GM13977 (cell line): ENCODE measurements at places on chromosomes 1 and 21.
A peak's percentile ranks its signal among the peaks of the same experiment; 100 is the strongest.

DNA sequence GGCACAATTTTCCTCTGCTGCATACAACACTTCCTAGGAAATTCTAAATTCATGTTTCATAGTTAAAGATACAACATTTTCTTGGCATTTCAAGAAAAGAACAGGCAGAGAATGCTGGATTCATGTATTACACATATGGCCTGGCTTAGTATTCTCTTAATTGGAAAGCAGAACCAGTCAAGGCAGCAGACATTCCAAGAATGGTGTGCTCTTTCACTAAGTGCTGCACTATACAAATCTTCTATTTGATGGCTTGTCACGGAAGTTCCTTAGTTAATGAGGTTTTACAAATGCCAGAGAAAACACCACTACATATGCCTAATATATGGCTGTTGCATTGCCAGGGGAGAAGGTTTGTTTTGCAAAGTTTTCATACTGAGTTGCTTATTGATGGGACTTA lies 80.8 kb upstream of the DYNLT5 start:
- no peak for DNase-seq

- no peak for DNase-seq
Observed at GRCh38 chr21:37780991-37781983, 135.0 kb downstream of the KCNJ6 start.

GRCh38 chr1:193754732-193755427 lies 568.5 kb upstream of the B3GALT2 start:
- no peak for DNase-seq

GRCh38 chr1:84847253-84848250 lies 45.5 kb downstream of the LPAR3 start:
- no peak for DNase-seq

GRCh38 chr1:173195596-173196088 lies 11.5 kb downstream of the TNFSF4 start:
- peak; percentile 32 for DNase-seq

- peak; percentile 80 for DNase-seq
Observed at GRCh38 chr1:15411593-15412137, 2.0 kb downstream of the EFHD2 start.

DNA sequence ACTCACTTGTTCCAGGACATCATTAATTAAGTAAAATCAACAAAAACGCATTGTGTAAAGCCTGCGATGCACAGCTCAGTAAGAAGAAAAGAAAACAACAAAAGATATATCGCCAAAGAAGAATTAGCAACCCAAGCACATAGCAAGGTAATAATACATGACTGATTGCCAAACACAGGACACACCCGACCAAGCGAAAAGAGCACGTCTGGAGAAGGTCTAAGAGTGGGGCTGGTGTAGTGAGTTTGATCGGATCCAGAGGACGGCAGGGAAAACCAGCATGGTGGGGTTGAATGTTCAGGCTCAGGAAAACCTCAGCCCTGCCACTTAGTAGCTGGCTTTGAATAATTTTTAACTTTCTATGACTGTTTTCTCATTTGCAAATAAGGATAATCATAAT lies 69.8 kb downstream of the JAK1 start:
- DNase-seq = no peak

- DNase-seq = no peak
Observed at GRCh38 chr1:96971439-96971838, 249.9 kb downstream of the PTBP2 start.

DNA sequence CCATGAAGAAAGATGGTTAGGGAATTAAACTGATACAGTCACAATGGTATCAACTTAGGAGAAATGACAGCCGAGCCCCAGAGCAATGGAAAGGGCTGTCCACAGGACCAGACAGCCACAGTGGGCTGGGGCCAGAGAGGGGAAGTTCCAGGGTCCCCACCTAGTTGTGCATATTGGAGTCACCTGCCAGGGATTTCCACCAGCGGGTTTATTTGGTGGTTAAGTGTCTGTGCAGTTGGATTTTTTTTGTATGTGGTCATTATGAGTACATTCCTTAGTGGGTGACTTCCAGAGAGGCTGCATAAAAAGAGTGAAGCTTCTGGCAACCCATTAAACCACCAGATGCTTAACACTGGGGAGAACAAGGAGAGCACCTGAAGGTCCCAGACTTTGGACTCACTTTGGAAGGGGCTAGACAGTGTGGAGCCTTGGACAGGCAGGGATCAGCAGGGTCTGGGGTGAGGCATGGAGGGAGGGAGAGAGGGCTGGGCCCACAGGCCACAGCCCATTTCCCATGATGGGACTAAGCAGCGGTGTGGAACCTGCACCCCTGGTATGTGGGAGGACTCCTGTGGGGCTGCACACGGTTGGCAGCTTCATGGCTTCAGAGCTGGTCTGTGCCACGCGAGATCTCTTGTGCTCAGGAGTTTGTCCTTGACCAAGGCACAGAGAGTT lies 7.8 kb upstream of the PTTG1IP start:
- no peak for DNase-seq

DNA sequence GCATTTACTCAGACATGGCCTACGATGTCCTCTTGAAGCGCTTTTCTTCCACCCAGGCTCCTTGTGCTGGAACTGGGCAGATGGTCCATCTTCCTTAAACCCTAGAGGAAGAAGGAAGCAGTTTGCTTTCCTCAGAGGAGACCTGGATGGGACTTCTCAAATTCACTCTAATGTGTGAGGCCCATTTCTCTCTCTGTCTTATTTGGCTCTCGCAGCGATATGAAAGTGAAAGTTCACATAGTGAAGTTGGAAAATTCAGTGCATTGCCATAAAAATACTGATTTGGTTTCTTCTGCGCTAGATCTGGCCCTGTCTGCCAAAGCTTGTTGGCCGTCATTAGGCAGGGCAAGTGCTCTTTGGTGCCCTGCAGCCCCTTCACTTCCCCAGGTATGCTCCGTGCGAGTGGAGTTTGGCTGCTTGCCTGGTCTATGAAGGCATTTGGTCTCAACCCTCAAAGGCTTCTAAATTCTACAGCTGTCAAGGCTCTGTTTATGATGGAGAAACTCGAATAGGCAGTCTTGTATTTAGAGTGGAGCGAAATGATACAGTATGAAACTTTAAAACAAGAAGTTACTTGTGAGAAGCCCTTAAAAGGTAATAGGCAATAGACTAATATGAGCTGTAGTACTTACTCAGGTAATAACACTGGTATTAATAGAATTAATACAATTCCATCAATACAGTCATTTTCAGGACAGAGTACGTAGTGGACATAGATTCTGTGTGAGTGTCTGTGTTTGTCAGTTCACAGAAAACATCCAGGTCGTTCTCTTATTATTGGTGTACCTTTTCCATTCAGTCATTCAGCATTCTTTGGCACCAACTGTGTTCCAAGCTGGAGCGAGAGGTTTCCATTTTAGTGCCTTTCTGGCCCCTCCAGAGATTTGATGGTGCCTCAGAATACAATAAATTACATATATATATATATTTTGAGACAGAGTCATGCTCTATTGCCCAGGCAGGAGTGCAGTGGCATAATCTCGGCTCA lies 20.5 kb downstream of the SZRD1 start:
- DNase-seq = peak; percentile 52

GRCh38 chr1:38932571-38932970 lies 9.1 kb downstream of the RHBDL2 start:
- no peak for DNase-seq

- DNase-seq = no peak
Observed at GRCh38 chr1:105243411-105243810, 1493.7 kb downstream of the AMY1C start.

GRCh38 chr1:230379928-230380327 lies 46.2 kb downstream of the PGBD5 start:
- no peak for DNase-seq

- peak; percentile 3 for DNase-seq
Observed at GRCh38 chr1:109713636-109714035, 1.6 kb downstream of the GSTM5 start.

DNA sequence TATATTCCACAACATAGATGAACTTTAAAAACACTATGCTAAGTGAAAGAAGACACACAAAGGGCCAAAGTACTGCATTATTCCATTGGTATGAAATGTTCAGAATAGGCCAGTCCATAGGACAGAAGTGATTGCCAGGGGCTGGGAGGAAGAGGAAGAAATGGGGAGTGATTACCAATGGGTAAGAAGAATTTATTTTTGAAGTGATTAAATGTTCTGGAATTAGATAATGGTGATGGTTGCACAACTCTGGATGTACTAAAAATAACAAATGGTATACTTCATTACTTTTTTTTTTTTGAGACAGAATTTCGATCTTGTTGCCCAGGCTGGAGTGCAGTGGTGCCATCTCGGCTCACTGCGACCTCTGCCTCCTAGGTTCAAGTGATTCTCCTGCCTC lies 61.7 kb downstream of the CHD5 start:
- no peak for DNase-seq

DNA sequence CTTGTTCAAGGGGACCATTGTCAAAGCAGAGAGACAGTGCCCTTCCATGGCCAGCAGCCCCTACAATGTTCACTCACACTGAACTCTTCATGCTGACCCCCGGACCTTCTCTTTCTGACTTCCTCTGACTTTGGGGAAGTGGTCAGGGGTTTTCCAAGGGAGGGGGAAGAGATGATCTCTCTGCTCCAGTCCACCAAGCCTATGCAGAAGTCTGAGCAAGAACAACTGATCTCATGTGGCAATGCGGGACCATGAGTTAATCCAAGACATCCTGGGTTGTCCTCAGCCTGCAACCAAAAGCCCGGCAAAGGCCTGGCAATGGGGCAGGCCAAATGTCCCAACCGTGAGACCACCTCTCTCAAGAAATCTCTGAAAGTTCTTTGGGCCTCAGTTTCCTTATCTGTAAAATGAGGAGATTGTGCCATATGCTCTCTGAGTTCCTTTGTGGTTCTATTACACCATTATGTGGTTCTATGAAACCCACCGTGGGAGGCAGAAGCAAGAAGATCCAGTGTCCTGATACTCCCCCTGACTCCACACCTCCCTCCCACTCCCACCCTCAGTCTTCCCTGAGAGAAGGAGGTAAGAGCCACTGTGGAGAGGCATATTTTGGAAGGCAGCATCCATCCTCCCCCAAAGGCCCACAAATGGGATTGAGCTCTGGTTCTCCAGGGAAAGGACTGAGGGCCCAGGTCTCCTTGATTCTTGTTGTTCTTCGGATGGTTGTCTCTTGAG lies 11.8 kb upstream of the ARHGEF2 start:
- peak; percentile 53 for DNase-seq

DNA sequence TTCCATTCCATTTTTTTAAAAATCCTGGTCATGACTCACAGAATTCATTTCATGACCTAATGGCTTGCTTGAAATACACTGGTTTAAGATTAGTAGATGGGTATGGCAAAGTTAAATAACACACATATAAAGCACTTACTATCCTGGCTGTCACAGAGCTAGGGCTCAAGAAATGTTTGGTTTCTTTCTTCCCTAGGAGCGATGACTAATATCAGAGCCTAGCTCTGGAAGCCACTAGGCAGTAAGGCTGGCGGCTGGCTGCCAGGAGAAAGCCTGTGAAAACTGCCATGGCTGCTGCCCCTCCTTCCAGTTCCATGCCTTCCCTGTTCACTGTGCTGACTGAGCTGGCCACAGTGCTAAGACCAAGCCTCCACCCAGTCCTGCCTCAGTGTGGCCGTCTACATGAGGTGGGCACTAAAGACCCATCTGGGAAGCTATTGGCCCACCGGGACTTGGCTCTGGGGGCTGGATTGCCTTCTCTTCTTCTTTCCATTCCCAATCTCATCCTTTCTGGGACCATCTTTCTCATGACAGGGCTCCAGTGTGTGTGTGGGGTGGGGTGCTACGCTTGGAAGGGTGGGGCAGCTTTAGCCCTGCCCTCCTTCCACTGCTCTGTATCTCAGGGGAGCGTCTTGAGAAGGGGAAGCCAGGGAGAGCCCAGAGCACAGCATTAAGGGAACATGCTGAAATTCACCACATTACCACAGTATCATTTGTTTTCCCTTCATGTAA lies 10.8 kb upstream of the ASCL5 start:
- no peak for DNase-seq

DNA sequence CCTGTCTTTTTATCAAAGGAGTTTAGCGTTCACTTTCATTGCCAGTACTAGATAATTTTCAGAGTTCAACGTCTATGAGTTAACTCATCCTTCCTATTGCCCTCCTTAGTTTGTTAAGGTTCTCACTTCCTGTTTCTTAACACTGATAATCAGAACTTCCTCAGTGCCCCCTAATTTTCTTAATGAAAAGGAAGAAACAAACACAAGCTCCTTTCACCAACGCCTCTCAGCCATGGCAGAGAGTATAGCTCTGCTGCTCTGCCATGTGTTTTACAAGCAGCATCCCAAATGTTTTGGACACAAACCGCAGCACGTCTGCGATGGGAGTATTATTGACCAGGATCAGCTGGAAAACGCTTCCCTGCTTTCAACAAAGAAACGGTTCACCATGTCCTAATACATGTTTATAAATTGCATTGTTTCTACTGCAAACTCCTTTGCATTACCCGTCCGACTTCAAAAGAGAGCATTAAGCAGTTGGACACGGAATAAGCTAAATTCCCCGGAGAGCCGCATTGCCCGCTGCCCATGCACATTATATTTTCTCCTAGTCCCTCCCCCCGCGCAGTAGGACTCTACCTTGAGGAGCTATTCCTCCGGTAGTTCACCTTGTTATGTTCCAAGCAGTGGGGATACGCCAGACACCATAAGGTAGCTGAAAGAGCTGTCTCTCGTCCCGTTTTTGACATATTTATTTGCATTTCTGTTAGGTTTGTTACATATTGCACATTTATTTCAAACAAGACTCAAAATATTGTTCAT lies 561 bp downstream of the OLFM3 start:
- no peak for DNase-seq

DNA sequence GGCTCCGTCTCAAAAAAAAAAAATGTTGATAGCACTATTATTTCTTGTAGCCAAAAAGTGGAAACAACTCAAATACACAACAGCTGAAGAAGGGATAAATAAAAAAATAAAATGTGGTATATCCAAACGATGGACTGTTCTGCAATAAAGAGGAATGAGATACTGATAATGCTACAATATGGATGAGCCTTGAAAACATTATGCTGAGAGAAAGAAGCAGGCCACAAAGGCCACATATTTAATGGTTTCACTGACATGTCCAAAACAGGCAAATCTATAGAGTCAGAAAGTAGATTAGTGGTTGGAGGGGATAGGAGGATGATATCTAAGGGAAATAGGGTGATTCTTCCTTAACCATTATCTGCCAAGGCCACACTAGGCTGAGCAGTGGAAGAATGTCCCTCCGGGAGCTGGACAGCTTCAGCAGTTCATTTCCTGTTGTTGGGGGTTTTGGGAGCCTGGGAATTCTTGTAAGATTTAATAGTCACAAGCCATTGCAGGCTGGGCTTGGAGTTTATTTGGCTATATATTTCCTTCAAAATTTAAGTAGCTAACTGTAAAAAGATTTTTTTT lies 53.5 kb downstream of the ST3GAL3 start:
- no peak for DNase-seq

- no peak for DNase-seq
Observed at GRCh38 chr1:10606064-10606463, 131.3 kb downstream of the PEX14 start.

DNA sequence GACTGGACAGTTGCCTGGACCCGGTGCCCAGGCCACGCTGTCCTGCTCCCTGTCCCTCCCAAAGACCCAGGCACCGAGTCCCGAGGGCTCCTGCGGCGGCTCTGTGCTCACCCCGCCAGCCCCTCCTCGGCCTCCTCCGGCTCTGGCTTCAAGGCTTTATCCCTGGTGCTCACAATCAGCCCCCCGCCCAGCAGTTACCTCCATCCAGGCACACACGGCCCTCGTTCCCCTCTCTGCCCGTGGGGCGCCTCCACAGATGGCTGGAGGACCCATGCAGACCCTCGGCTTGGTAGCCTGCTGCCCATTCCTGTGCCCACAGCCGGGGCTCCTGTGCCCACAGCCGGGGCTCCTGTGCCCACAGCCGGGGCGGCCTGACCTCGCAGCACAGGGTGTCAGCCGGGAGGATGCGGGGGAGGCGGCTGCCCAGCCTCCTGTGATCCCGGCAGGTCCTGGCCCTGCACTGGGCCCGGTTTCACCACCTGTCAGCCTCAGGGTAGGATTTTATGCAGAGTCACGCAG lies 52.3 kb upstream of the COL18A1 start:
- no peak for DNase-seq

- no peak for DNase-seq
Observed at GRCh38 chr21:45836694-45837670, 144.6 kb upstream of the COL6A1 start.
